ENCODE measurements at places on chromosomes 13 and 19. TPM values are rescaled to one million over a fixed set of nuclear protein-coding genes. Genes with fewer than 3 reads are reported as not detected.

GRCh38 chr19:44021221-44021620 is 4.0 kb upstream of the ZNF222 start:
- H3K4me1 ChIP-seq: no peaks in the 10 kb centered on the region
- DNase-seq: no peak
- peaks cover under 1% of the 10 kb centered on the region for H3K36me3 ChIP-seq
- no peak overlapping the region for H3K27ac ChIP-seq
- H3K27me3 ChIP-seq: no peaks in the 10 kb centered on the region
- no peak overlapping the region for H3K4me3 ChIP-seq

Gene PPP2R1A
- 145 TPM for total RNA-seq

DNA sequence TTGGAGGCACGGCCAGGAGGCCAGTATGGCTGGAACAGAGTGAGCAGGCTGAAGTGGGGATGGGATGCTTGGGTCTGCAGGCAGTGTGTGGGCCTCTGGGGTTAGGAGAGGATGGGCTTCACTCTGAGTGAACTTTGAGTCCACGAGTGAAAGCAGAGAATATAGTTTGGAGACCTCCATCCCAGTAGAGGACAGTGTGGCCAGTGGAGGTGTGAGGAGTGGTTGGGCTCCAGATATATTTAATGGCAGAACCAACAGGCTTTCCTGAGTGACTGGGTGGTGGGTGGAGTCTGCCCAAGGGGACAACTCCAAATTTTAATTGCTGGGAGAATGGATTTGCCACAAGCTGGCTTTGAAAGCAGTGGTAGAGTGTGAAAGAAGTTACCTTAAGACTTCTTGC is 27.3 kb downstream of the GATAD2A start:
- DNase-seq: no peak
- no peak overlapping the region for H3K27ac ChIP-seq
- H3K4me3 ChIP-seq: no peak overlapping the region
- H3K4me1 ChIP-seq: peaks cover 53% of the 10 kb centered on the region
- H3K27me3 ChIP-seq: no peaks in the 10 kb centered on the region

Gene THSD1
- 6.1 TPM for total RNA-seq

- no peak for DNase-seq
- no peak overlapping the region for H3K4me3 ChIP-seq
- no peaks in the 10 kb centered on the region for H3K4me1 ChIP-seq
- H3K27me3 ChIP-seq: no peaks in the 10 kb centered on the region
Observed at GRCh38 chr19:56917998-56918397, 77.5 kb upstream of the PEG3 start.

DNA sequence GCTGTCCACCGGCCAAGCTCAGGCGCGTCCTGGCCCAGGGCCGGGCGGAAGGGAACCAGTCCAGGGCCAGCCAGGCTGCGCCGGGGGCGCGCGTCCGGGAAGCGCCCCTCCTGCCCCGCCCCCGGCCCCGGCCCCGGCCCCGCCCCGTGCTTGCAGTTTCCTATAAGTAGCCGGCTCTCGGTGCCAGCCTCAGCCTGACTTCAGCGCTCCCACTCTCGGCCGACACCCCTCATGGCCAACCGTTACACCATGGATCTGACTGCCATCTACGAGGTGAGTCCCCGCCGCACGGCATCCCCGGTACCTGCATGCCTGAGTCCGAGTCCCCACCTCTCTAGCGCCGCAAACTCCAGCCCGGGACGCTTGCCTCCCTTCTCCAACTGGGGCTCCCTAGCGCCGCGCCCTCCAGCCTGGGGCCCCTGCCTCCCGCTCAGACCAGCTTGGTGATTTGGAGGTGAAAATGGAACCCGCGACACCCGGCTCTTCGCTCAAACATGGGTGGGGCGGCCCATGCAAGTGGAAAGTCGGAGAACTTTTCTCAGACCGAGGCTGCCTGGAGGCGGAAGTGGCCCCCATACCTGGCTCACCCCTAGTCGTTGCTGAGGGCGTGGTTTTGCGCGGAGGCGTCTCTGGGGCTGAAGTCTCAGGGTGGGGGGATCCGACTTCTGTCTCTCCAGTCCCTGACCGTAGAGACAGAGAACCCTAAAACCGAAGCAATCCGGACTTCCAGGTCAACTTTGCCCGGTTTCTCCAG is at the start of gene ZFP36:
Gene ZFP36 (plus strand): TSS at position 192 of the 754 bp plus-strand sequence. CDS start 58 bp downstream, at position 250.
- peak within 1 kb of the TSS; percentile 66 for H3K4me3 ChIP-seq
- no peaks in the 10 kb centered on the region for H3K27me3 ChIP-seq
- H3K4me1 ChIP-seq: peaks cover 56% of the 10 kb centered on the region
- H3K27ac ChIP-seq: peak within 1 kb of the TSS; percentile 100
- H3K36me3 ChIP-seq: peaks cover 10% of the 10 kb centered on the region

GRCh38 chr13:40438999-40439797 is 227.2 kb downstream of the FOXO1 start:
- no peaks in the 10 kb centered on the region for H3K27me3 ChIP-seq
- peaks cover 6% of the 10 kb centered on the region for H3K4me1 ChIP-seq
- no peaks in the 10 kb centered on the region for H3K36me3 ChIP-seq
- DNase-seq: no peak

DNA sequence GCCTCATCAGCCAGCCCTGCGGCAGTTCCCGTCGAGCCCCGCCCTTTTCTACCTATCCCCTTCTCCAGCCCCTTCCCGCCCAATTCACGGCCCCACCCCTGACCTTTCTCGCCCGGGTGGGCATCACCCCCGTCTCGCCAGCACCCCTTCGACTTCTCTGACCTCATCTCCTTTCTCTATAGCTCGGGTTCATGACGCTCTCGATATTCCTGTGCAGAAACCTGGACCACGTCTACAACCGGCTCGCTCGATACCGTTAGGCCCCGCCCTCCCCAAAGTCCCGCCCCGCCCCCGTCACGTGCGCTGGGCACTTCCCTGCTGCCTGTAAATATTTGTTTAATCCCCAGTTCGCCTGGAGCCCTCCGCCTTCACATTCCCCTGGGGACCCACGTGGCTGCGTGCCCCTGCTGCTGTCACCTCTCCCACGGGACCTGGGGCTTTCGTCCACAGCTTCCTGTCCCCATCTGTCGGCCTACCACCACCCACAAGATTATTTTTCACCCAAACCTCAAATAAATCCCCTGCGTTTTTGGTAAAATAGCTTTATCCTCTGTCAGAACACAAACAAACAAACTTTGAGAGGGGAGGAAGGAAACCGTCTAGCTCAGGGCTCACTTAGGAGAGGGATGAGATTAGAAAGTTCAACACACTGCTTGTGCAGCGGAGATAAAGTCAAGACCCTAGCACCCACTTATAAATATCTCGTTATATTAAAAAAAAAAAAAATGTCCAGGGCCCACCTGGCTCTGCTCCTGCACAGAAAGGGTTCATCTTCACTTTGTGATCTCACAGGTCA is 5.1 kb downstream of the CD37 start:
- no peaks in the 10 kb centered on the region for H3K27me3 ChIP-seq
- no peaks in the 10 kb centered on the region for H3K36me3 ChIP-seq
- peaks cover 15% of the 10 kb centered on the region for H3K4me1 ChIP-seq
- H3K27ac ChIP-seq: peak overlapping the region; percentile 74
- H3K4me3 ChIP-seq: peak overlapping the region; percentile 58

- DNase-seq: no peak
- no peak overlapping the region for H3K27ac ChIP-seq
- H3K4me1 ChIP-seq: no peaks in the 10 kb centered on the region
- no peaks in the 10 kb centered on the region for H3K36me3 ChIP-seq
Observed at GRCh38 chr13:70893832-70894231, 785.6 kb upstream of the KLHL1 start.

DNA sequence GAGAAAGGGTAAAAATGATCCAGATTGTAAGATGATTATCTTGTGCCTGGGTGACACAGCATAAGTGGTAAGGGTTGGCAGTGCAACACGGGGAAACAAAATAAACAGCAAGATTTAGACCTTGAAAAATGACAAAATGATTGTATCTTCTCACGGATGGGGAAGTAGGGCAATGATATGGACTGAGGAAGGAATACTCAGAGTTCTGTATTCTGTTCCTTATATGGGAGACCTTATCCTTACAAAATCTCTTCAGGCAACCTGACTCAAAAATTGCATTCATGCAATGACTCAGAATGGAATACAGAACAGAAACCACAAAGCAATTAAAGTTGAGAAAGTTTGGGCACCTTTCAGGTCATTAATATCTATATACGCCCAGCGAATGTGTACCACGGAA is 149.0 kb downstream of the HS6ST3 start:
- no peak for DNase-seq
- no peaks in the 10 kb centered on the region for H3K36me3 ChIP-seq
- H3K4me3 ChIP-seq: no peak overlapping the region
- no peaks in the 10 kb centered on the region for H3K27me3 ChIP-seq

DNA sequence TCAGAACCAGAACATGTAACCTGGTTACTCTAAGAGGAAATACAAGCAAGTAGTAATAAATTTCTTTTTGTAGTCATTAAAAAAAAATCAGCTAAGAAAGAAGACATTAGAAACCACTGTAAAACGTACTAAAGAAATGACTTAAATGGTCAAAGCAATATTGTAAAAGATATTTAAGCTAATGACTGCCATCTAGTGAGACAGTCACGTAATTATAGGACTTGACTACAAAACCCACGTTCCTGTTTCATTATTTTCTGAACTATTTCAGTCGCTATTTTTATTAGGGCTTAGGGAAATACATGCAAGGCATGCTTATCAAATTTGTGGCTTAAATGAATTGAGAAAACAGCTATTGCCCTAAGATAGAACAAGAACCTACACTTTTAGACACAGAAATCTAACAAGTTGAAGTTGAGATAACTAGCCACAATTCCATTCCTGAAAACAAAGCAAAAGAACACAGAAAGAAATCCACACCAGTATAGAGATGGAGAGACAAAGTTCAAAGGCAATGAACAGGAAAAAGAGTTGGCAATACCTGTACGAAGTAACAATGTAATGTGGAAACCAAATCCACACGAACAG is 17.9 kb downstream of the ALG5 start:
- no peaks in the 10 kb centered on the region for H3K4me1 ChIP-seq
- H3K27ac ChIP-seq: no peak overlapping the region
- no peak for DNase-seq
- no peaks in the 10 kb centered on the region for H3K36me3 ChIP-seq

- no peak for DNase-seq
- no peaks in the 10 kb centered on the region for H3K4me1 ChIP-seq
- H3K27me3 ChIP-seq: no peaks in the 10 kb centered on the region
- no peaks in the 10 kb centered on the region for H3K36me3 ChIP-seq
- no peak overlapping the region for H3K27ac ChIP-seq
Observed at GRCh38 chr13:36096461-36097416, 34.4 kb downstream of the DCLK1 start.

Gene FAM216B
- not detected for total RNA-seq

GRCh38 chr19:13689085-13689484 is 75.2 kb upstream of the MRI1 start:
- DNase-seq: no peak
- H3K27me3 ChIP-seq: no peaks in the 10 kb centered on the region
- no peak overlapping the region for H3K4me3 ChIP-seq

- H3K4me3 ChIP-seq: peak overlapping the region; percentile 82
- peak overlapping the region; percentile 96 for H3K27ac ChIP-seq
- no peaks in the 10 kb centered on the region for H3K27me3 ChIP-seq
- no peak for DNase-seq
Observed at GRCh38 chr19:35000647-35001501, 751 bp downstream of the GRAMD1A start.

DNA sequence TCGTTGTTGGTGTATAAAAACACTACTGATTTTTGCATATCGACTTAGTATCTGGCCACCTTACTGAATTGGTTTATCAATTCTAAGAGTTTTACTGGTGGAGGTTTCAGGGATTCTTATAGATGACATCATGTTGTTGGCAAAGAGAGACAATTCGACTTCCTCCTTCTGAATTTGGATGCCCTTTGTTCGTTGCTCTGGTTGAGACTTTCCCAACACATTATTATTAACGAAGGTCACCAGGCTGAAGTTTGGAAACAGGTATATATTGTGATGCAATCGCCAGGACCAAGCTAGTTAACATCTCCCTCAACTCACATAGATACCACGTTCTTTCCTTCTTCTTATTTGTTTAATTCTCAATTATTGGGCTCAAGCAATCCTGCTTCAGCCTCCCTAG is 2.1 kb upstream of the ZSCAN5B start:
- H3K36me3 ChIP-seq: no peaks in the 10 kb centered on the region
- no peak overlapping the region for H3K4me3 ChIP-seq
- H3K4me1 ChIP-seq: no peaks in the 10 kb centered on the region
- no peak for DNase-seq
- no peaks in the 10 kb centered on the region for H3K27me3 ChIP-seq

GRCh38 chr13:66543780-66544179 is 686.4 kb downstream of the PCDH9 start:
- no peaks in the 10 kb centered on the region for H3K27me3 ChIP-seq
- no peak overlapping the region for H3K27ac ChIP-seq
- no peak for DNase-seq

Gene LYPD3
- total RNA-seq: not detected

Data from tibial nerve (tissue), 4 donors.